Suppressor macrophage treated with lipopolysaccharide for 4 hours (primary cell): ENCODE measurements at places on chromosomes 4 and X.

DNA sequence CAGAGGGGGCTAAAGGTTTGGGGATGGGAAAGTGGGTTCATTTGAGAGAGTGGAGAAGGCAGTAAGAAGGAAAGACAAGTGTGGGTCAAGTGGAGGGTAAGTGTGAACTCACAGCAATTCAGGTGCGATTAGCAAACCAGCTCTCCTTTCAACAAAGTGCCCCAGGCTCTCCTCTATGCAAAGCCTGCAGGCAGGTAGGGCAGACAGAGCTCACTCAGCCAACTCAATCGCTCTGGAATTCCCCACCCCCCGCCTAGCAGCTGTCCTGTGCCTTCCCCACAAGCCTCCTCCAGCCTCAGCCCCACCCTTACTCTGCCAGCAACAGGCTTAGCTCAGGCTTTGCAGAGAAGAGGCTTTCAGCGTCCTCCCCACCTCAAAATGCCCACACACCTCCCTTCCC, 14.8 kb upstream of the MAMLD1 start:
- no peak for DNase-seq

- DNase-seq, result no peak
Observed at GRCh38 chr4:79964020-79964399, 109.0 kb downstream of the ANTXR2 start.

DNA sequence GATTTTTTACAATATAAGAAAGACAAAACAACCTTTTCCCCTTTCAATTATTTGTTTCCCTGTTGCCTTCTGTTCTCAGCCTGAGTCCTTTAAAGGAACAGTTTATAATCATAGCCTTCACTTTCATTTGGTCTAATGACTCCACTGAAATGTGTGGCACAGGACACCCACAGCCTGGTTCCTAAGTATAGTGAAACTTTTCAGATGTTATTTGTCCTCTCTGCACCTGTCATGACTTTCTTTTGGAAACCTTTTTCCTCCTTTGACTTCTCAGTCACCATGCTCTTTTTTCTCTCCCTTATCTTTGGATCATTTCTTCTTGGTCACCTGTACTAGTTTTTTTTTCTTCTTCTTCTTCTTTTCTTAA, 237.8 kb upstream of the ANXA3 start:
- DNase-seq, result peak; percentile 26

GRCh38 chr4:4659871-4660651, 118.2 kb upstream of the STX18 start:
- peak; percentile 29 for DNase-seq

DNA sequence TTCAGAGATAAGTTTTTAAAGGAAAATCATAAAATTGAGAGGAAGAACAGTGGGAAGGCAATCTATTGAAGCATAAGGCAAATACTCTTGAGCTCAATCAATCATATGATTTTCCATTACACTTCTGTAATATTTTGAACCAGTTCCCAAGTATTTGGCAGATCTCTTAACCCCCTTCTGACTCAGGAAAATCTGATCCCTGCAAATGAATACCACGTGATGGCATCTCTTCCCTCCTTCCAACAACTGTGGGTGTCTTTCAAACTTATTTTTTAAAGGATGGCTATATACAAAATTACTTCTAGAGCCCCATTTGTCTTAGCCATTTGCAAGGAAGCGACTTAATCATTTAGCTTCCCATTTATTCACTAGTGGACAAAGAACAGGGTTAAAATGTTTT, 41.9 kb downstream of the AMOT start:
- DNase-seq, result no peak

GRCh38 chrX:10033375-10034007, 66.3 kb downstream of the CLDN34 start:
- no peak for DNase-seq

- DNase-seq, result no peak
Observed at GRCh38 chr4:54274795-54275665, 45.9 kb downstream of the PDGFRA start.

GRCh38 chr4:173457893-173458292, 59.0 kb upstream of the SCRG1 start:
- DNase-seq, result no peak

GRCh38 chr4:176448761-176449160, 129.0 kb downstream of the SPCS3 start:
- no peak for DNase-seq

GRCh38 chr4:1469607-1470392, 63.6 kb upstream of the NKX1-1 start:
- DNase-seq, result no peak

DNA sequence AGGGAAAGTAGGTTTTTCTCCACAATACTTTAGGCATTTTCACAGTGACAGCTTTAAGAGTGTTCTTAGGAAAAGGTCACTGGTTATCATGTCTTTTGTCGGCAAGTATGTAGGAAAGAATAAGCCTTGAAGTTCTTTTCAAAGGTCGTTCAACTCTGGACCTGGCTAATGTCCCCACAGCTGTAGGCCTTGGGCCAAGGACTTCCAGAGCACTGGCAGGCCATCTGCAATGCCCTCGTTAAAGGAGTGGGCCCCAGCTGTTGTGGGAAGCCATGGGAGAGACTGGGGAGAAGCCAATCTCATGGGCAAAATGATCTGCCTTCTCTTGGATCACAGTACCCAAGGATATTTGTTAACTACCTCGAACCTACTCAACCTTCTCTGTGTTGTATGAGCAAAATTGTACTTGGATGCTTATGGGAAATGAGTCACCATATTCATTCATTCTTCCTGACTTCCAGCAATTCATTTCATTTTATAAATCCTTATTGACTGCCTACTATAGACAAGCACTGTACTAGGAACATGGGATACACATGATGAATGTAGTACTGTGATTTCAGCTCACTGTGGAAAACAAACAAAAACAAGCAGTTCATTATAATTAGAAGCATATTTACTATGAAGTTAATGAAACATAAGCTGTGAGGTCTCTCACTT, 141.1 kb upstream of the KIT start:
- DNase-seq, result no peak

GRCh38 chr4:61521451-61521850, 321.3 kb downstream of the ADGRL3 start:
- DNase-seq, result no peak

GRCh38 chr4:106497271-106497670, 128.7 kb upstream of the GIMD1 start:
- no peak for DNase-seq

- DNase-seq, result peak; percentile 57
Observed at GRCh38 chrX:135086197-135086854, 34.0 kb downstream of the ETDB start.

GRCh38 chrX:154979629-154980028, 42.9 kb downstream of the F8 start:
- DNase-seq, result peak; percentile 29

- no peak for DNase-seq
Observed at GRCh38 chr4:119748853-119749252, 120.2 kb upstream of the PDE5A start.

- DNase-seq, result no peak
Observed at GRCh38 chrX:71450433-71451106, 82.3 kb upstream of the OGT start.

GRCh38 chr4:20192736-20193135, 59.0 kb upstream of the SLIT2 start:
- DNase-seq, result no peak

DNA sequence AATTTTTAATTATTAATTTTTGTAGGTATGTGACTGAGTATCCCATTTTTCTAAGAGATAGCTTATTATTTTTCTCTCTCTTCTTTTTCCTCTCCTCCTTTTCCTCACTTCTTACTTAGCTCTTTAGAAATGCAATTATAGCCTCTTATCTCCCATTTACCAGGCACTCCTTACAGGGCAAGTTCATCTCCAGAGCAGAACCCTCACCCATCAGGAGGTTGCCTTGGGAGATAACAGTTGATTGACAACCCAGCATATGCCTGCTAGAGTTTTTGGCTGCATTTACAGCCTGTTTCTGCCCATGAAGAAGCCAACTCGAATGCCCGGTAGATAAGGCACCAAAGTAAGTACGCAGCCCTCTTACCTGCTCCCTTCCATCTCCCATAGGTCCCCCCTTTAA, 572.9 kb upstream of the ZFP42 start:
- no peak for DNase-seq

DNA sequence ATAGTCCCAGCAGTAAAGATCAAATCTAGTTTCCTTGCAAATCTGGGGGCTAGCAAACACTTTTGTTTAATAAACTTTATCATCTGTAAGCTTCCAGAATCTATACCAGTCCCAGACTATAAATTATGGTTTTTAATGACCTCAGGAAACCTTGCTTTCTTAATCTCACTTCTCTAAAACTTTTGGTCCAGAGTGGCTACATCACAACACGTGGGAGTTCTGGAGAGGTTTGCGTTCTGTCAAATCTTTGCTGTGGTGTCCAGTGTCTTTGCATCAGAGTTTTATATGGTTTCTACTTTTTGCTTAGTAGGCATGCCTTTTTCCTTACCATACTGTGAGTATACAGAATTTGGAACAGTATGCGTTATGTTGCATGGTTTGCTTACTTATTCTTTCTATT, 193.9 kb downstream of the ANK2 start:
- DNase-seq, result no peak
